ENCODE measurements at places on chromosomes 1 and 21.

DNA sequence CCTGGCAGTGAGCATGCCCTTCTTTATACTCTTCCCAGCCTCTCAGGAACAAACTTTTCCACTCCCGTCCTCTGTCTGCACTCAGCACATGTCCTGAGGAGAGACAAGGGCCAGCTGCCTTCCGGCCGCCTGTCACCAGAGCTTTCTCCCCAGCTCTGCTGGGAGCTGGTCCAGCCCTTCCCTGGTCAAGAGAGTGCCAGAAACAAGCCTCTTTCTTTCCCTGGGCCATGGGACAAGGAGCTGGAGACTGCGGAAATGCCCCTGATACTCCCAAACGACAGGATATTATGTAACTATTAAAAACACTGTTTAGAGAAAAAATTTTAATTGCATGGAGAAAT is 10.4 kb downstream of the LAMB3 start:
- DNase-seq: no peak

DNA sequence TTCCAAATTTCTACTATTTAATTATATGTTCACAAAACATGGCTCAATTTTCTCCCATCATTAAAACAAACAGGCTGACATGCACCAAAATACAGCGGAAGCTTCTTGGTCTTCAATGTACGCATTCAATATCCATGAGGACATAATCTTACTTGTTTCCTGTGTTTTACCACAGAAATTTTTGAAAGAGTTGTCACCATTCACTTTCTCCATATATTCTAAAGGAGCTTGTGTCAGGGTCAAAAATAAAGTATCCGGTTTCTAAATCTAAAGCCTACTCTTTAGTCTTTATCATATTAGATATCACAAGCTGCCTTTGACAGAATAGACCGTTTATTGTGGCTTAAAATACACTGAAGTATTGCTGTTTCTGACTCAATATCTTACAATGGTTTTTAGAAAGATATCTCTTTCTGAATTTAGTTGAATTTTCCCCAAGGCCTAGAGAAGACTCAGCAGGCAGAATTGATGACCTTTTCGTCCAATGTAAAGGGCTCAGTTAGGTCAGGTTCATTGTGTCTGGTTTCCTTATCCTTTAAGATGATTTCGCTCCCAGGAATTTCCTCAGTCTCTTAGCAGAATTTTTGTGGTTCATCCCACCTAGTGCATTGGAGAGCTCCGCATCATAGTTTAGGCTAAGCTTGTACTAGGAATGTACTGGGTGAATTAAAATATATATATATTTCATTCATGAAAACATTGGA is 717.2 kb downstream of the NCAM2 start:
- DNase-seq: no peak

GRCh38 chr1:168623003-168623828 is 46.8 kb downstream of the XCL1 start:
- DNase-seq: no peak

GRCh38 chr1:205523891-205524793 is 19.7 kb downstream of the CDK18 start:
- no peak for DNase-seq

DNA sequence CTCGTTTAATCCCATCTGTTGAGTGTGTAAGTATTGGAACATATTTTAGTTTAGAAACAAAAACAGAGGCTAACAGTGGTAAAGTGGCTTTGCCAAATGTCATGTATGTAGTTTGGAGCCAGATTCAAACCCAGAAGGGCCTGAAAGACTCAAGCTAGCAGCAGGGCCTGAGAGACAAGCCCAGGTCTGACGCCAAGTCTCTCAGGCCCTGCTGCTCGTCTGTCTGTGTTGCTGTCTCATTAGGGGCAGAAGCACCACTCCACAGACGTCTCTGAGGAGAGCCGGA is 8.3 kb downstream of the CITED4 start:
- DNase-seq: no peak

- DNase-seq: no peak
These were observed 22.8 kb upstream of the SSBP3 start for GRCh38 chr1:54428837-54429518.

GRCh38 chr1:109610609-109611307 is 8.7 kb downstream of the GNAT2 start:
- DNase-seq: no peak

DNA sequence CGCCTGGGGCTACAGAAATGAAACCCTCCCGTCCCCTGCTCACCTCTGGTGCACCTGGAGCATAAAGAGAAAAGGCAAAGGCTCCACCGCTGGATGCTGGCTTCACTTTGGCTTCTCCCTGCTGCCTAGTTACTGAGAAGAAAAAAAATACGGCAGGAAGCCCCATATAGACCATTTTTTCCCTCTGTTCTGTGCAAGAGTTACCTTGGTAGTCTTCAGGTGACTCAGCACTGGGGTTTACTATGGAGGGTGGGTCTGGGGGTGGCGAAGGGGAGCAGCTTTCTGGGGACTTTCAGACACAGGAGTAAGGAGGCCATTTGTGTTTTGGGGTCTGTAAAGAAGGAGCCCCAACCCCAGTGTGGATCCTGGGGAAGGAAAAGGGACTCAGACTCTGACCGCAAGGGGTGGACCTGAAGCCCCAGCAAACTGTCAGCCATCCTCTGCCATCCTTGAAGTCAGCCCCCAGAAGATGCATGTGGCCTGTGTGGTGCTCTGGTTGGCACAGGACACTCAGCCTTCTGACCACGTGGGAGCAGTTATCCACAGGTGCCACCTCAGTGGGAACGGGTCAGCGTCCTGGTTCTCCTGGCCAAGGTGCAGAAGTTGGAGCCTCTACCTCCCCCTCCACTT is 25.9 kb upstream of the EPS8L3 start:
- no peak for DNase-seq

DNA sequence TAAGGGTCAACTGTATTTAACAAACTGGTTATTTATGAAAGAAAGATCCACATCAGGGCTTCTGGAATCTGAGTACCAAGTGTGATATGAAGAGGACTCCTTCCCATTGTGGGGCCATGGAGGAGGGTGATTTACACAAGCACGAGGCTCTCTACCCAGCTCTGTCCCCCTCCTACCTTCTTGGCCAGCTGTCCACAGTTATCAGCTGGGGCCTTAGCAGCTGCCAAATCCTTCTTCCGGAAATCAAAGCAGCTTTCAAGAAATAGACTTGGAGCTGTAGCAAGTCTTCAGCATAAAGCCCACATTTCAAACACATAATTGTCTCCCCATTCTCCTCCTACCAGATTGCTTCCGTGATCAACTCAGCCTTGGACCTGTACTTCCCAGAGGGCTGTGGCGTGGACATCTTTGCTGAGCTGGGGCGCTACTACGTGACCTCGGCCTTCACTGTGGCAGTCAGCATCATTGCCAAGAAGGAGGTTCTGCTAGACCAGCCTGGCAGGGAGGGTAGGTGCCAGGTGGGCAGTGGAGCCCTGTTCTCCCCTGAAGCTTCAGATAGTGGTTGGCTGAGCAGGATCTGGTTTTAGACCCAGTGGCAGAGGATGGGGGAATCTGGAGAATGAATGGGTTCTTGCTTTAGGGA is 15.5 kb downstream of the AZIN2 start:
- no peak for DNase-seq

DNA sequence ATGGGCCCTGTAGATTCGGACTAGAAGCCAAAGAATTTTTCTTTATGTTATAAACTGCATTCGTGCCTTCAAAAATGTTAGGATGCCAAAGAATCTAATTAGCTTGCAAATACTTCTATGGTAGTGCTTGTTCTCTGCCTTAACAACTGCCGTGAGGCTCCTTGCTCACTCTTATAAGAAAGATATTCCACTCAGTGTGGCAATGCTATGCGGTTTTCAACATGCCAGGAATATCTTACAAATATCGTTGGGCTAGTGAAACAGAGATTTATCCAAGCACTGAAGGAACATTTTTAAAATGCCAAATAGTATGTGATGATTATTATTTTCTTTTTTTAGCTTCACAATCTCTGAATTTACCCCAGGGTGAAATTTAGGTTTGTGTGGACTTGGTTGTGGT is 198.2 kb downstream of the GREM2 start:
- no peak for DNase-seq

GRCh38 chr1:55997536-55997935 is 581.8 kb downstream of the PLPP3 start:
- no peak for DNase-seq

- DNase-seq: no peak
These were observed 3.5 kb downstream of the POMGNT1 start for GRCh38 chr1:46194641-46195193.

GRCh38 chr1:21706151-21706835 is 37.1 kb upstream of the RAP1GAP start:
- no peak for DNase-seq

DNA sequence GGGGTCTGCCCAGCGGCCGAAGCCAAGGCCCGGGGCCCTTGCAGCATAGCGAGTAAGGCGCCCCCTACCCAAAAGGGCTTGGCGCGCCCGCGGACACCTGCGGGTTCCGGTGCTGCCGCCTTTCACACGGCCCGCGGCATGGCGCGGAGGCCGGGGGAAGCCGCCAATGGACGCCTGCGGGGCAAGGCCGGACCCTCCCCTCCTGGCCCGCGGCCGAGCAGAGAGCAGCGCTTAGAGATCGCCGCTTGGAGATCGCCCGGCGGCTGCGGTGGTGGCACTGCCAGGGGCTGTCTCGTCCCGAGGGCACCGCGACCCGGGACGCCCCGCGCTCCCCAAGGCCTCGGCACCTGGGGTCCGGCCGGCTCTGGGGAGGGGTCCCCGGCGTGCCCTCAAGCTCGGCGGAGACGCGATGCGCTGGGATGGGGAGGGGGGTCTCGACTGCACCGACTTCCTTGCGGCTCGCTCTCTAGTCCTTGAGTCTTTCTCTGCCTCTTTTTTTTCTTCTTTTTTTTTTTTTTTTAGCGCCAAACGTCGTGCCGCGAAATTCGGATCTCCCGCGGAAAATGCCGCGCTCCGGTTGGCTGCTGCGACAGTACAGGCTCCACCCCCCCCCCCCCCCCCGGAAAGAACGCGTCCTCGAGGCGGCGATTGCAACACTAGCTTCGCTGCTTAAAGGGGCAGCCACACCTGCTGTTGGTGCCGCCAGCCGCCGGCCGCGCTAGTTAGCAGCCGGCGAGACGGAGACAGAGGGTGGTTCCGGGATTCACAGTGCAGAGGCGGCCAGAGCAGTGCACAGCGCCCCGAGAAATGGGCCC is at the start of gene E2F2:
Gene E2F2 (minus strand): TSS at position 487 of the 815 bp plus-strand sequence. CDS start 440 bp downstream, at position 47.
- no peak for DNase-seq

DNA sequence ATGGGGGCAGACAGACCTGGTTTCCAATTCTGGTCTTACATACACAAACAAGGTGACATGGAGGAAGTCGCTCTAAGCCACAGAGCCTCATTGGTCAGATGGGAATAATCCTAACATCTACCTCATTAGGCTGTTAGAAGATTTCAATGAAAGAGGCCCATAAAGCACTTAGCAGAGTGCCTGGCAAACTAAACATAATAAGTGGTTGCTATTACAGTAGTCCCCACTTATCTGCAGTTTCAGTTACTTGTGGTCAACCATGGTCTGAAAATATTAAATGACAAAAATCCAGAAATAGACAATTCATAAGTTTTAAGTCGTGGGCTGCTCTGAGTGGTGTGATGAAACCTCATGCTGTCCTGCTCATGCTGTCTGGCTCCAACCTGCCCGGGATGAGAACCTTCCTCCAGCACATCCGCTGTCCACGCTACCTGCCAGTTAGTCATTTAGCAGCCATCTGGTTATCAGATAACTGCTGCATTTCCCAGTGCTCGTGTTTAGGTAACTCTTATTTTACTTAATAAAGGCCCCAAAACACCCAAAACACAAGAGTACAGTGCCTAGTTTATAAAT is 112.3 kb downstream of the DDX20 start:
- DNase-seq: no peak

- no peak for DNase-seq
These were observed 101.8 kb downstream of the PRDM16 start for GRCh38 chr1:3170561-3171453.

- DNase-seq: no peak
These were observed 31.3 kb downstream of the PTGFRN start for GRCh38 chr1:116940814-116941599.

GRCh38 chr1:176926330-176927086 is 238.0 kb downstream of the ASTN1 start:
- DNase-seq: no peak

DNA sequence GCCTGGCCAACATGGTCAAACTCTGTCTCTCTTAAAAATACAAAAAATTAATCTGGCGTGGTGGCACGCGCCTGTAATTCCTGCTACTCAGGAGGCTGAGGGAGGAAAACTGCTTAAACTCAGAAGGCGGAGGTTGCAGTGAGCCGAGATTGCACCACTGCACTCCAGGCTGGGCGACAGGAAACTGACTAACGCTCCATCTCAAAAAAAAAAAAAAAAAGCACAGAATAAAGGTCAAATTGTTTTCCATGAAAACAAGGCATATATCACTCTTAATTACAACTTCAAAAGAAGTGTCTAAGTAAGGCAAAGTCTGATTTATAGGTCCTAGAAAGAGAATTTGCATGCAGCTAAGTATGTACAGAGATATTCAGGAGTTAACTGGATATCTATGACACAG is 25.6 kb downstream of the EYA3 start:
- DNase-seq: no peak

- DNase-seq: no peak
These were observed 582 bp downstream of the SLC37A1 start for GRCh38 chr21:42513985-42514882.

DNA sequence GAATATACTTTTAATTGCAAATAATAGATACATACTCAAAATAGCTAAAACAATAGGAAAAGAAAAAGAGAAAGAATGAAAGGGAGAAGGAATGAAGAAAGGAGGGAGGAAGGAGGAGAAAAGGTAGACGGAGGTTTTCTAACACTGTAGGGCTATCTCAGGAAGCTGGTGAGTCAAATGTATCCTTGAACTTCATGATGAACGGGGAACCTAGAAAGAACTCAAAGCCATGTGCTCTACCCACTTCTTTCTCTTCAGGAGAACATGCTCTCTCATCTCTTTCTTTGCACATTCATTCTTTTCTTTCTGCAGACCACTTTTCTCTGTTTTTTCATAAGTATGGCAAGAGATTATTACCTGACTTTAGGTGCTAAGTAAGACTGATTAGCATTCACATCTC is 37.3 kb upstream of the ZNF644 start:
- DNase-seq: no peak

DNA sequence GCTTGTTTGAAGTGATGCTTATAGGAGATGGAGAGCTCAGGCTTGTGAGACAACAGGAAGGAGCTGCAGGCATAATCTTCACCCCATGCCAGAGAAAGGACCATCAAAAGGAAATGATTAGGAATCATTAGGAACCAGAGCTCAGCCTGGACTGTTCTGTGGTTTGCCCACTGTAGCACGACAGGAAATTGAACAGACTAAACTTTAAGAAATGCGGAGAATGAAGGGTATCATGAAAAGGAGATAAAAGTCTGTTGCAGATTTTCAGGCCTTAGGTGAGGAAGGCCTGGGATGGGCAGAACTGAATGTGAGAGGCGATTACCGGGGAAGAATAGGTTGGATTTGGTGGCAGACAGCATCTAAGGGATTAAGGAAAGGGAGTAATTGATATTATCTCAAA is 292.0 kb upstream of the PLXNA2 start:
- DNase-seq: no peak

GRCh38 chr1:150718225-150718891 is 2.3 kb downstream of the HORMAD1 start:
- no peak for DNase-seq

- no peak for DNase-seq
These were observed 19.1 kb upstream of the CD101 start for GRCh38 chr1:116982319-116983004.
